Jurkat, Clone E6-1 (cell line): ENCODE measurements at places on chromosomes 1 and 21.

DNA sequence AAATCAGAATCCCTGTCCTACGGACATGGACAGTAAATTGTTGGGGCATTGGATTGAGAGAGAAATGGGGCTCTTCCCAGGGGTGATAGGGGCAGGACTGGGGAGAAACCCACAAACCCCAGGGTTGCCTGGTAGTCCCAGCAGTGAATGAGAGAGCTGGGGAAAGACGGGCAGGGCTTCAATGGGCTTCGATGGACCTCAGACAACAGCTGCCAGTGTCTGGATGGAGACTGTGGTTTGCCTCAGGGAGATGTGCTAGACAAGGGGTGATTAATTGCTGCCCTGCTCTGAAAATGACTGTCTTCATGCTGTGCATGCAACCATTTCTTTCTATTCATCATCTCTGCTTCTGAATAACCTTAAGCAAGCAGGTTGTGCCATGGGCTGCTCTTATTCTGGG is 7.4 kb downstream of the GPR25 start:
- no peak for DNase-seq

DNA sequence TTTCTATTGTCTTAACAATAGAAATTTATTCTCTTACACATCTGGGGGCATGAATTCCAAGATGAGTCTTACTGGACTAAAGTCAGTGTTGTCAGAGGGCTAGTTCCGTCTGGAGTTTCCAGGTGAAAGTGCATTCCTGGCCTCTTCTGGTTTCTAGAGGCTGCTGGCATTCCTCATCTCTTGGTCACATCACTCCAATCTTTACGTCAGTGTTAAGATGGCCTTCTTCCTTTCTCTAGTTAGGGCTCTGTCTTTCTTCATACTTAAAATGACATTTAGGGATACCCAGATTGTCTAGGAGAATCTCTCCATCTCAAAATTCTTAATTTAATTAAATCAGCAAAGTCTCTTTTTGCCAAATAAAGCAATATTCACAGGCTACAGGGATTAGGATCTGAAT is 13.3 kb upstream of the PDC start:
- DNase-seq = no peak

DNA sequence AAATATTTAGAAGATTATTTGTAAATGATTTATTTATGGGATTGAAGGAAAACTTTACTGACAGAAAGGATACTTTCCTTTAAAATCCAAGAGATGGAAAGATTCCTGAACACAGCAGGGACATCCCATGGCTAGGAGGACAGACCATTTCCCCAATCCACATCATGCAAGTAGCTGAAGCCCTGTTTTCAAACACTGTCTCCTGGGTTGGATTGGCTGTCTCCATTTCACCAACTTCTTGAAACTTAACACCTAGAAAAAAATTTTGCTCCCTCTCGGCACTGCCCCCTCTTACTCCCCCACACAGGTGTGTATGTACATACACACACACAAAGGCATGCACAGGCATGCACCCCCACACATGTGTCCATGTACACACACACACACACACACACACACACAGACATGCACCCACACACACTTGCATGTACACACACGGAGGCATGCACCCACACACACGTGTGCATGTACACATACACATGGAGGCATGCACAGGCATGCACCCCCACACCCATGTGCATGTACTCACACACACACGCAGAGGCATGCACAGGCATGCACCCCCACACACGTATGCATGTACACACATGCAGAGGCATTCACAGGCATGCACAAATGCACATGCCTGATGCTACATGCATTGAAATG is 320.0 kb downstream of the CHRM3 start:
- DNase-seq = no peak

- DNase-seq = no peak
These were observed 134.2 kb downstream of the LMO4 start for GRCh38 chr1:87462894-87463293.

DNA sequence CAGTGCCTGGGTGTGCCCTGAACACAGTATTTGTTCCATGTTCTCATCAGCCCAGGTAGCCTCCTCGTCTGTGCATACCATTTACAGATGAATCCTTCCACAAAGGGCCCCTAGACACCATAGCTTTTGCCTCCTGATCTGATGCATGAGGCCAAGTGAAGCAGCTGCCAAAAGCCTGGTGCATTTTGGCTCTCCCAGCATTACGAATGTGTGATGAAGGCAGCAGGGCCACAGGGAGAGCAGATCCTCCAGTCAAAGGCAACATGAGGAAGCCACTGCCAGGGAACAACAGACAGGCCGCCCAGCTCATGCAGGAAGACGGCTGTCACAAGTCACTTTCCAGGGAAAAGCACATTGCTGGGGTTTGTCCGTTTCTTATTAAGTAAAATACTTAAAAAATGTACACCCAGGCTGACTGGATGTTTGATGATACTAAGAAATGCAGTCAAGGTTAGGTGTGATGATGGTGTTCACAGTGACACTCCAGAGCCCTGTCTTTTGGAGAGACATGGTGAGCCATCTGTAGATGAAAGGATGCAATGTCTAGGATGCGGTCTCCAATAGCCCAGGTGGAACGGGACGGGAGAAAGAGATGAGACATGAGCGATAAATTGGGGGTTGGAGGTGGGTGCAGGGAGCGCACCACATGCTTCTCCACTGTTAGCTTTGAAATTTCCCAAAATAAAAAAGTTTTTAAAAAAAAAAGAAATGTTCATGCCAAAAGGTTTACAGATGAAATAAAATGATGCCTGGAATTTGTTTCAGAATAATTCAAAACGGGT is 48.7 kb downstream of the NPHP4 start:
- no peak for DNase-seq

GRCh38 chr1:87600854-87601253 is 272.2 kb downstream of the LMO4 start:
- DNase-seq = no peak

DNA sequence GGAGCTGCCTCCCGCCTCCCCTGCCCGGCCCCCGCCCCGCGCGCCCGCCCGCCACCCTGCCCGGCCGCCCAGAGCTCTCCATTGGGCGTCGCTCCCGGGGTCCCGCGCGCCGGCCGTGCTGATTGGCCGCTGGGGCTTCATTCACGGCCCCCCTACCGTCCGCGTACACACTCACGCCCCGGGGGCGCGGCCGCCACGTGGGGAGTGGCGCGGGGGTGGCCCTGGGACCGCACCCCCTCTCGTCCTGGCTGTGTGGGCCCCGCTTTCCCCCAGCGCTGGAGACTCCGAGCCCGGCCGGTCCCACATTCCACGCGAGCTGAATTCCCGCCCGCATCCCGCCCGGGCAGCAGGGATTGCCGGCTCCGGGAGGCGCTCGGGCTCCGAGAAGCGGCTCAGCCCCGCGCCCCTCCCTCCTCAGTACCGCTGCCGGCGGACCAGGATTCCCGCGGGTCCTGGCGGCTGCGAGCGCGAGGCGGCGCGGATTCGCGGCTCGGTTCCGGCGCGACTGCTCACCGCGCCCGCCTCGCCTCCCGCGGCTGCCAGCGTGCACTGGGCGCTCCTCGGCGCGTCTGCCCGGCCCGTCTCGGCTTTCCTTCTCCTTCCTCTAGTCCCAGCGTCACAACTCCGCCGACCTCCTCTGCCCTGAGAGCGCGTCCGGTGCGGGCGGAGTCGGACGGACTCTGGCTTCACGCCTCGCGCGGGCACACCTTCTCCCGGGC is 450 bp upstream of the POU3F1 start:
- peak; percentile 39 for DNase-seq

DNA sequence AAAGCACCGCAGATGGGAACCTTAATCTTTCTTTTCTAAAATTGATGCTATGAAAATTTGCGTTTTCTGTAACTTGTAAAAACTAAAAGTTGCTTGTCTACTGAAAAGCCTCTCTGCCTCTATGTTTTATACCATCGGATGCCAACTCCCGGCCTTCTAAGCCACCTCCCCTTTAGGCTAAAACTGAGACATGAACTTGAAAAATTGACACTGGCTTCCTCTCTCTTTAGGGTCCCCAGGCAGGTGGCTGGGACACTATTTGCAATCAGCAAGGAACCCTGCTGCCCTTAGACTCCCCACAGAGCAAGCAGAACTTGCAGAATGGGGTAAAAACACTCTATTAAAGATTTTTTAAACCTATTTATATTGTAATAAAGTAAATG is 151.1 kb upstream of the CAMK1G start:
- DNase-seq = no peak

DNA sequence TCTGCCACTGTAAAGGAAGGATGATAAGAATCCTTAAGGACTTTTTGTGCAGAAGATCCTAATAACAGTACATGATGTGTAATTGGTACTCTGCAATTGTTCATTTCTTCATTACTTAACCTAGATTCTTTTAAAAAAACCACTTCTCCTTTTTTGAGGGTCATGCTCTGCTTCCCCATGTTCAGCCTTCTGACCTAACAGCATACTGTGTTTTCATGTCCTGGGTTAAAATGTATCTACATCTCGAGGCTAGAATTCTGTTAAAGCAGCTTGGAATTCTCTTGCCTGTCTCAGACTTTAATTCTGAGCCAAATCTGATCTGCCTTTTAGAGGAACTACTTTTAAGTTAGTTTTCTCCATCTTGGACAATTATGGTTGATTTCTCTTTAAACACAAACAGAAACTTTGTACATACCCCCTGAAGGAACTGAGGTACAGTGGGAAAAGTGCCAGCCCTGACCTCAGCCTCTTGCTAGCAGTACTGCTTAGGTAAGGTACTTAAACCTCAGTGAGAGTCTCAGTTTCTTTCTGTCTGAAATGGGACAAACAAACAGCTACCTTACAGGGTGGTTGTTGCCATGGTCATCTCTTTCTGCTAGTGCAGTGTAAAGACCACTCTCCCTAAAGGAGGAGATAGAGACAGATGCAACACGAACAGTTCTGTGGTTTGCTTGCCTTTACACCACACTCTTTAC is 103.2 kb upstream of the DYNLT5 start:
- no peak for DNase-seq

DNA sequence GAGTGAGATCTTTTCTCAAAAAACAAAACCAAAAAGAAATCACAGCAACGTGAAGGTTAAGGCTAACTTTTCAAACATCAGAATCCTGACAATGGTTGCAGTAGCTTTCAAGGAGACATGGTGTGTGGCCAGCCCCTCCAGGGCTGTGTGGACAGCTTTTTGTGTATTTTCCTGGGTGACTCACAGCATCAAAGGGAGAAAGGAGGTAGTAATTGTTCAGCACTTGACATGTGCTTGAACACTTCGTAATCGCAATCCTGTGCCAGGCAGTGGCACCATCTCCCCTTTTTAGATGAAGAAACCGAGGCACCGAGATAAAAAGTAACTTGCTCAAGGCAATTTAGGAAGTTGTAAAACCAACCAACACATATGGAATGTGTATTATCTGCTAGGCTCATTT is 10.3 kb downstream of the NBL1 start:
- no peak for DNase-seq

DNA sequence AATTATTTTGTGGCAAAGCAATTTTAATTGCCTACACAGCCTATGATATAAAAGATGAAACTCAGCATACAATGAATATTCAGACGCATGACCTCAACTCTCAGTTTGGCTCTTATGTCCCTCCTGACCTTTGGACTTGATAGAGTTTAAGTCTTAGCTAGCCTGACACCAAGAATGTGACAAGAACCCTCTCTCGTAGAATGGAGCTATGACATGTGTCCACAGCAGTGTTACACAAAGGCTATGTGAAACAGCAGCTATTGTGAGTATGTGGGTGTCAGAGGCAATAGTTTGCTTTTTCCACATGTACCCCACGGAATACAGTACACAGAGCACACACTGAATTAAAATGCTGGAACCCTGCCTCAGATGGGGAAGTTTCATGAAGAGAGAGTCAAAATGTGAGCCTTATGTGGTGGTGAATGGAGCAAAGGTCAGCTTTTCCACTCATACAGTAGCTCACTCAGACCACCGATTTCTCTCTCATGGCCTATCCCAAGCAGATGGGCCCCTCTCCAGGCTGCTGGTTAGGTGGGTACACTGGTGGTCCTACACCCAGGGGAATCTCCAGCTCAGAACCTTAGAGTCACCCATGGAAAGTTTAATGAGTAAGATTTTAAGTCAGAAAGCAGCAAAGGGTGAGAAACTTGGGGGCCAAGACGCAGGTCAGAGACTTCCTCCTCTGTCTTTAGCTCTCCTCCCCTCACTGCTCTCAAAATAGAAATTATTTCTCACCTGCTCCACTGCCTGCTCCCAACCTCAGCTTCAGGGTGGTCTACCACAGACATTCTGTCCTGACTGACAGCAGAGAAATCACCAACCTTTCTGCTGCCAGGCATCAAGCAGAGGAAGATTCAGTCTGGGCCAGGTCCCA is 10.1 kb upstream of the XCL2 start:
- peak; percentile 39 for DNase-seq

GRCh38 chr1:22566161-22566560 is 2.9 kb downstream of the EPHA8 start:
- no peak for DNase-seq

DNA sequence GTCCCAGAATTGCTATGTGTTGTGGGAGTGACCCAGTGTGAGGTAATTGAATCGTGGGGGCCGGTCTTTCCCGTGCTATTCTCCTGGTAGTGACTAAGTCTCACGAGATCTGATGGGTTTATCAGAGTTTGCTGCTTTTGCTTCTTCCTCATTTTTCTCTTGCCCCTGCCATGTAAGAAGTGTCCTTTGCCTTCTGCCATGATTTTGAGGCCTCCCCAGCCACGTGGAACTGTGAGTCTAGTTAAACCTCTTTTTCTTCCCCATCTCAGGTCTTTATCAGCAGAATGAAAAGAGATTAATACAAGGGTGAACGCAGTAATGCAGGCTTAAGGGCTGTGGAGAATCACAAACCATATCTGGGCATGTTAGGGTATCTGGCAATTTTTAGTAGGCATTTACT is 624.0 kb downstream of the USP25 start:
- no peak for DNase-seq

GRCh38 chr1:12019858-12020509 is 686 bp downstream of the MIIP start:
- DNase-seq = no peak

GRCh38 chr1:230772457-230773395 is 25.5 kb downstream of the CAPN9 start:
- DNase-seq = no peak

DNA sequence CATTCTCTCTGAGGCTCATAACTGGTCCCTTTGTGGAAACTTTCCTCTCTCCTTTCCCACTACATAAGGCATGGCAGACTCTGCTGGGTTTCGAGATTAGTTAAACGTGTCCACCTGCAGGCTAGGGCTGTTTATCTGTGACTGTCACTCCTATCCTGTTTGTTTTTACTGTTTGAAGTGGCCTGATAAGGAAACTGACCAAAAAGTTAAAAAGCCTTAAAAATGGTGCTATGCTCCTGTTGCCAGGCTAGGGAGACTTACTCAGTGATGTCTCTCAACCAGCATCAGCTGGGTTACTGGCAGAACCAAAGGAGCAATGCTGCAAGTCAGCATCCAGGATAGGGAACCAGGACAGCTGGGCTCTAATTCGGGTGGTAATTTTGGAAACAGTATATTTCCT is 3.9 kb downstream of the PIGV start:
- no peak for DNase-seq

GRCh38 chr1:208835097-208835463 is 590.9 kb upstream of the PLXNA2 start:
- DNase-seq = no peak

DNA sequence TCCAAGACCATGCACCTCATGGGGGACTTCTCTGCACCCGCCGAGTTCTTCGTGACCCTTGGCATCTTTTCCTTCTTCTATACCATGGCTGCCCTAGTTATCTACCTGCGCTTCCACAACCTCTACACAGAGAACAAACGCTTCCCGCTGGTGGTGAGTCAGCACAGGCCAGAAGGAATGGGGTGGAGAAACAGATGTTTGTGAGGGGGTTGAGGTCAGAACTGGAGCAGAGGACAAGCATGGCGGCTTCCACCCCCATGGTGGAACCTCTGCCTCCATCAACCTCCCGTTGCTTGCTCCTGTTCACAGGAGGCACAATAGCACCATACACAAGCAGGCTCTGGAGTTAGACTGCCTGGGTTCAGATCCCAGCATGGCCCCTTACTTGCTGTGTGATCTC is 6.9 kb upstream of the ATXN7L2 start:
- no peak for DNase-seq
